ENCODE measurements at places on chromosomes 4 and X.

- DNase-seq = no peak
These were observed 173.1 kb upstream of the VCX3A start for GRCh38 chrX:6708041-6708440.

GRCh38 chr4:185082561-185082960, 60.5 kb upstream of the SLC25A4 start:
- DNase-seq = no peak

GRCh38 chr4:81833576-81833975, 361.9 kb upstream of the RASGEF1B start:
- no peak for DNase-seq

DNA sequence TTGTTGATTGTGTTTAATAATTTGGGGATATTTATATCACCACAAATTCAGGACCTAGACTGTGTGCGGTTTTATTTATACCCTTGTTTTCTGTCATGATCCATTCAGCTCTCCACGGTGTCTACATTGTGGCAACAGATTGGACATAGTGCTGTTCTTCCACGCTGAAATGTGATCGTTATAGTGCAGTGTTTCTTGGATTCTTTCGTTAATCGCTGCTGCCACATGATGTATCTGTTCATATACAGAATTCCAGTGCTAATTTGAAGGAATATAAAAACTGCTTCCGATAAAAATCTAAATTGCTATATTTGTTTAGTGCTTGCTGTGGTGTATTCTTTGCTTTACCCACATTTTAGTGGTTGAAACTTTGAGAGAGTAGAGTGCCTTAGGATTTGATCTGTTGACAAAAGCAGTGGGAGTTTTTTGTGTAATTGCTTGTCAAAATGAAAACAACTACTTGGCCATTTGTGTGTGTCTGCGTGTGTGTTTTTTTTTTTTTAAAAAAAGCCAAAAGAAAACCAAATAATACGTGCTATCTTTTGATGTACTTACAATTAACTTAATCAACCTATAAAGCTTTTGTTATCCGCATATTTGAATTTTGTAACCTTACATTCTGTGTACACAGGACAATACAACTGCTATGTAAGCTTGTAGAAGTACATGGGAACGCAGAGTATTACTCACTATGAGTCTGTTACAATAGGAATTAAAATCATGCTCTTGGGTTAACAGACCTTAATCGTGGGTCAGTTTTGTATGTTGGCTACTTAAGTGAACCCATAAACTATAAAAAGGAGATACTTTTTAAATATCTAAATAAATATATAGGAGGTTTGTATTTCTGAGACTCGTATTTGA, 353.3 kb downstream of the ARHGAP24 start:
- no peak for DNase-seq

DNA sequence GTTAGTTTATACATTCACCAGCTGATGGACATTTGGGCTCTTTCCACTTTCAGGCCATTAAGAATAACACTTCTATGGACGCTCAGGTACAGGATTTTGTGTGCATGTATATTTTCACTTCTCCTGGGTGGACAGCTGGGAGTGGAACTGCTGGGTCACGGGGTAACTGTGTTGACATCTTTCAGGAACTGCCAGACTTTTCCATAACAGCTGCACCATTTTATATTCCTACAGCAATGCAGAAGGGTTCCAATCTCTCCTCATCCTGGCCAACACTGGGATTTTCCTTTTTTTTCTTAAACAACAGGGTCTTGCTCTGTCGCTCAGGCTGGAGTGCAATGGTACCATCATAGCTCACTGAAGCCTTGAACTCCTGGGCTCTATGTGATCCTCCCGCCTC, 11.9 kb downstream of the HAUS7 start:
- no peak for DNase-seq

- no peak for DNase-seq
These were observed 474.4 kb upstream of the MAGEB18 start for GRCh38 chrX:25663701-25664100.

DNA sequence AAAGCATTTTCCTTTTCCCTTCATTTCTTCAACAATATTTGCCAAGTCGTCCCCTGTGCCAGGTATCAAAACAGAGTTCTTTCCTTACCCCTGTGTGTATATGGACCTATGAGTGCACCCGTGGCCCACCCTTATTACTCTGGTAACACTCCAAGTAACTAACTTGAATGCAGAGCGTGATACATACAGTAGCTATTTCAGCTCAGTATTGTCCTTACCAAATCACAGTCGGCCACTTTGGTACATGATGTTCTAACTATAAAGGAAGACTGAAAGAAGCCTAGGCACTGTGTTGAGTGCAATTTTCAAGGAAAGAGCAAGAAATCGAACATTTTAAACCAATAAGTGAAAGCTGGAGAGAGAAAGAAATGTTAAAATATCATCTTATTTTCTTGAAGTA, 88.4 kb downstream of the ARX start:
- DNase-seq = no peak

DNA sequence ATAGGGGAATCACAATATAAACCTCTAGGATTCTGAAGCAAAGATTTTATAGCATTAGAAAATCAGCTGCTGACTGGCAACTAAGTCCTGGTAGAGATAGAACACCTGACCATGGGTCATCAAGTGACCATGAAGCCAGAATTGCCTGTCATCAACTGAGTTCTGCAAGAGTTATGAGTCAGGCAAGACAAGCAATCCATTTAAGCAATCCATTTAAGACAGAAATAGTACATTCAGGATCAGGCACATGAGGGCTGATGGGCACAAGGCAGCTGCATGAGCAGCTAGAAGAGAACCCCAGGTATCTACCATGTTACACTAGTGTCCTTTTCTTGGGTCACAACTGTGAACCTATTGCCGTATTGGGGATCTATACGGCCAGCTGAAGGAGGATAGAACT, 98.9 kb downstream of the SPRY1 start:
- DNase-seq = no peak

DNA sequence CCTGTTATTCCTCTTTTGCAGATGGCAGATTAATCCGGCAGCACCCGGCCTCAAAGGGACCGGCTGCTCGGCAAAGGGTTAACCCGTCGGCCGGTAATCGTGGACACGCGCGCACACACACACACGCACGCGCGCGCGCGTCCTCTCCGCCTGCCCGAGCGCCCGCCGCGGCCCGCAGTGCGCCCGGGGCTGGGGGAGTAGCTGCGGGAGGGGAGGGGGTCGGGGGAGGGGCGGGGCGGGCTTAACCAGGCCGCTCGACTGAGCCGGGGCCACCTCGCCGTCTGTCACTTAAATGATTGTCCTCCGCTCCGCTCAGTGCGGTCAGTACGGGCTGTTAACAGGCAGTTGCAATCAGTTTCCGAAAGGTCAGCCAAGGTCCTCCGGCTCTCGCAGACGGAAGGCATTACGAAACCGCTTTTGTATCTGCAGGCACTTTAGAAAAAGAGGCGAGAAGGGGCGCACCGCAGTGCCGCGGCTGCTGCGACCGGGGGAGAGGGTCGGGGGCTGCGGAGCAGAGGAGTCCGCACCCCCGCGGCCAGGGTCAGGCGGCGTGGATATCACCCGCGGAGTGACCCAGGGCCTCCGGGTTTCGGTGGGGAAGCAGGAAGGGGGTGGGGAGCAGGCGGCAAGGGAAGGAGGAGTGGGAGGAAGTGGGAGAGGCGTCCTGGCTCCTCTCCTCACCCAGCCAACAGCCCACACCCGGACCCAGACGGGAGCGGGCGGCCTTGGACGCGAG, 57.3 kb upstream of the BCOR start:
- DNase-seq = no peak

GRCh38 chr4:186755550-186756519, 32.2 kb upstream of the FAT1 start:
- DNase-seq = no peak

DNA sequence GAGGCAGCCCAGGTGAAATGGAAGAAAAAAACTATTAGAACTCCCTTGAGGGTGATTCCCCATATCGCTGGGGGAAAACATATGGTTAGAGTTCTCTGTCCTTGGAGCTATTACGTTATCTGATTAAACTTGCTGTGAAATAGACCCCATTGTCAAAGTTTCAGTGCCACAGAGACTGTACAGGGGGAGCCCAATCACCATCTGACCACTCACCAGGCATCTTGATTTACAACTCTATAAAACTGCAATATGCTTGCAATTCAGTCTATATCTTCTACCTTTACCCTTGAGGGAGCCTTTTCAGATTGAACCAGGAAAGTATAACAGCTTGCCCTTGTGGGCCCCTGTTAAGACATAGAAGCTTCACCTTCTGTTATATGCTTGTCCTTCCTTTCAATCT, 18.2 kb downstream of the TMEM255A start:
- no peak for DNase-seq

GRCh38 chr4:23835774-23836478, 53.9 kb downstream of the PPARGC1A start:
- DNase-seq = no peak

GRCh38 chr4:153419029-153419428, 47.1 kb upstream of the TMEM131L start:
- DNase-seq = no peak

- DNase-seq = no peak
These were observed 648.7 kb upstream of the DIPK2B start for GRCh38 chrX:45849261-45849862.

DNA sequence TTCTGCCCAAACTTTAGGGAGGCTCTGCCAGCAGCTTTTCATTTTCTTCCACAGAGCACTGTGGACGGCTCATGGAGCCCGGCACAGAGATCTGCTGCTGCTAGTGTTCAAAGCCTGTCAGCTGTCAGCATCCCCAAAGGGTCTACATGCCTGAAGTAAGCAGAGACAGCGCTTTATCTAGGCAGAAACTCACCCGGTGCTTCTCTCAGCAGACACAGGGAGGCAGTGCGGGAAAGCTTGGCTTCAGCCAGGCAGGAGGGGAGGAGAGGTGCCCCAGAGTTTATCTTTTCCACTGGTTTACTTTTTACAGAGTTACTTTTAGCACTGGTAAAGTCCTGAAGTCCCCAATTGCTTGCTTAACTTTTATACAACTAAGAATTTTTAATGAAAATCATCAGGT, 339.3 kb downstream of the NKX6-1 start:
- DNase-seq = no peak

DNA sequence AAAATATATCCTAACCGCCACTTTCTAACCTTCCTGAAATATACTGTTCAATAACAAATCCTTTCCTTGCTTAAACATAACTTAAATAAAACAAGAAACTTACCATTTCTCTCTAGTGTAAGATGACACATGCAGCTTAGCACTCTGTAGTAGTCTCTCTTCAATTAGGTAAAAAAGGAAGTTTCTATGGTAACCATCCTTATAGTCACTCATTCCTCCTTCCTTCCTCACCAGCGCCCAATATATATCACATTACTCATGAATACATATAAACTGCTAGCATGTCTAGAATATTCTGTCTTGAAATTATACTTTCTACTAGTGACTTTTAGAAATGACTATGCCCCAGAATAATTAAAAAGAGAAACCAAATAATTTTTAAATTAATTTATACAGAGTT, 112.2 kb downstream of the SNCA start:
- DNase-seq = no peak

GRCh38 chrX:44470816-44471215, 71.8 kb downstream of the FUNDC1 start:
- DNase-seq = peak; percentile 13

DNA sequence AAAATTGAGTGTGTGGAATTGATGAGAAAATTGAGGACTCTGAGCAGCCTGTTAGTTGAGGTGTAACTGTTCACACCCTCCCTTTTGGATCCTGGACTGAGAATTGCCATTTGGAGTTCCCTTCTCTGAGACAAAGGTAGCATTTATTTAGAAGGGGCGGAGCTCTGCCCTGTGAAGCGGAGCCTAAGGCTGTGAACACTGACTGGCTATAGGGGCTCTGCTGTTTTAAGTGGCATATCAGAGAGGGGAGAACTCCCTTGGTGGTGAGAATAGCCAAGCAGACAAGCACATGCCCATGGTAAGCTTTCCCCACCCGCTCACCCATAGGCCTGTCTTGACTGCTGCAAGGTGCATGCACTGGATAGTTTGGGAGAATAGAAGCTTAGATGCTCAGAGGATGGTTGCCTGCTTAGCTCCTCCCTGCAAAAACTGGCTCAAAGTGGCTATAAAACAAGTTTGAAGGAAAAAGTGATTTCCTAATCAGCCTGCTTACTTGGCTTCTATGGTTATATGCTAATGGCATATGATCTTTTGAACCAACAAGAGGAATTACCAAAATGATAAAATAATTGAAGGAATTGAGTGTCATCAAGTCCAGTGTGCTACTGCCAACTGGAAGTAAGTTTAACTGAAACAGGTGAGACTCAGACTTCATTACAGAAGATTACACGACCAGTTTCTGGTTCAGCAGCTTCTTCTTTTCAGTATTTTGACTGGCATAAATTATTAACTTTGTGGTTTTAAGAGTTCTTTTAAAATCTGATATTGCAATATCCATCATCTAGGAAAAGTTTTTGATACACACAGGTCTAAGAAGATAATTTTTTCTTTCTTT, 108.4 kb downstream of the AFF1 start:
- DNase-seq = no peak

GRCh38 chr4:39655876-39656275, 17.2 kb upstream of the SMIM14 start:
- no peak for DNase-seq

DNA sequence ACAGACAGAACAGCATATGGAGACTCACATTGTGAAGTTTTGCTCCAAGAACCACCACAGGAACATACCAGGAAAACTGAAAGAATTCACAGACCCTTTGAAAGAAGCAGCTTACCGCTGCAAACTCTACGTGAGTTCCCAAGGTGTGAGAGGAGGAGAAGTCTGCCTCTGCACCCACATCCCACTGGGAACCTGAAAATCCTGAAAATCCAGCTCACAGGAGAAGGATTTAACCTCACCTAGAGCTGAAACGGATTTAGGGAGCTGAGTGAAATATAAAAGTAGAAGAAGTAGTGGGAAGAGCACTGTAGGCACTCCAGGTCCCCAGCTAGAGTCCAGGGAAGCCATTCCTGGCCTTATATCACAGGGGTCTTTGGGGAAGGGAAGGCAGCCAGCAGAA, 80.0 kb downstream of the FHIP1A start:
- no peak for DNase-seq

DNA sequence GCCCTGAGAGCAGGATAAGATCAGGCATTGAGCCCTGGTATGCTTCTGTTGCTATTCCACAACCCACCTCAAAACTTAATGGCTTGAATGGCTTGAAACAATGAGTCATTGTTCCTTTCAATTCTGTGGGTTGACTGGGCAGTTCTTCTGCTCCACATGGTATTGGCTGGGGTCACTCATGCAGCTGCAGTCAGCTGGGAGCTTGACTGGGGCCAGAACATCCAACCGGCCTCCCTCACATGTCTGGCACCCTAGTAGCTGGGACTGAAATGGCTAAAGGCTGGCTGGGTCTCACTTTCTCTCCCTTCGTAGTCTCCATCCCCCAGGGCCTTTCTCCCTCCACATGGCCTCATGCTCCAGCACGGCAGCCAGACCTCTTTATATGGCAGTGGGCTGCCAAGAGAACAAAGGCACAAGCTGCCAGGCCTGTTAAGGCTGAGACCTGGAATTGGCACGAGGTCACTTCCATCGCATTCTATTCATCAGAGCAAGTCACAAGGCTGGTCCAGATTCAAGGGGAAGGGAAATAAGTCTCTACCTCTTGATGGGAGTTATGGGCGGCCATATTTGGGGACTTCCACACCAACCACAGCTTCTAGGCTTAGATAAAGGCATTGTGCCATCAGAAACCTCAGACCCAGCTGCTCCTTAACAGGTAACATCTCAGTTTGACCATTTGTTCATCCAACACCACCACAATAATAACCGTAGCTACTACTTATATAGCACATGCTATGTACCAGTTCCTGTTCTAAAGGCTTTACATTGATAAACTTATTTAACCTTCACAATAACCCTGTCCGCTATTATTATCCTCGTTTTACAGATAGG, 159.7 kb upstream of the ATP6AP2 start:
- peak; percentile 79 for DNase-seq

GRCh38 chrX:632366-633042, 1.9 kb downstream of the SHOX start:
- no peak for DNase-seq

Measured in NCI-H446 treated with DMSO at 0.1 percent for 48 hours (cell line).